A549 (cell line): ENCODE measurements at places on chromosomes 3 and 15.

DNA sequence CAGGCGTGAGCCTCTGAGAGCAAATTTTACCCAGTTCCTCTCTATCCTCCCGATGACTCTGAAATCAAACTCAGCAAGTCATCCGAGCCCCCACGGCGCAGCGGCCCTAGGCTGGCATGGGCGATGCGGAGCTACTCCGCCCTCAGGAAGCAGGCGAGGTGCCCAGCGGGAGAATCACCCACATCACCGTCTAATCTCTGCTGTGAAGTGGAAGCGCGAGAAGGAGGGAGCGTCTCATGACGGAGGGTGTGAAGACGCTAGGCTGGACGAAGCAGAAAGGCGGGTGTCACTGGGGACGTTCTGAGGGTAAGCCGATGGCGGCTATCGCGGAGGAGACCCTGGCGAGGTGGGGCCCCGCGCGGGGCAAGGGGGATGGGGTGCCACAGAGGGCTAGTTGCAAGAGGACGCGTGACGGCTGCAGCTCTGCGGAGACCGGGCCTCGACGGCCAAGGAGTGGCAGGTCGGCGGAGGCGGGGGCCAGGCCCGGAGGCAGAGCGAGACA lies 9.1 kb upstream of the GNAI2 start:
- peak; percentile 63 for DNase-seq

DNA sequence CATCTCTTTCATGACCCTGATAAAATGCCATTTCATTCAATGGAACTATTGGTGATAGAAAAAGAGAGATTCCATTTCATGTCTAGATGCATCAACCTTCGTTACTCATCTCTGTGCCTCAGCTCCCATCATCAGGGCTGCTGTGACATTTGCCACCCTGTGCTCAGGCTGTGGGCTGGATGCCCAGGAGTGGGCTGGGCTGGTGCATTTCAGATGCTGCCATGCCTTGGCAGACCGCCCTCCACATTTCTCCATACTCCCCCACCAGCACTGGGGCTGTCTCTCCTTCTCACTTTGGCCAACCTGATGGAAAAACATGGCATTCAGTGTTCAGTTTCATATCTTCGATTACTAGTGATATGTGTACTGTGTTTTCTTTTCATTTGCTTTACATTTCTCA lies 59.1 kb downstream of the DNASE1L3 start:
- no peak for DNase-seq

GRCh38 chr15:35545824-35546510 lies at the start of gene DPH6:
Gene DPH6 (minus strand): TSS chr15:35546165. CDS start chr15:35546141, 24 bp downstream.
- DNase-seq: peak; percentile 82

GRCh38 chr15:40146037-40146436 lies 14.8 kb upstream of the BUB1B start:
- DNase-seq: no peak

DNA sequence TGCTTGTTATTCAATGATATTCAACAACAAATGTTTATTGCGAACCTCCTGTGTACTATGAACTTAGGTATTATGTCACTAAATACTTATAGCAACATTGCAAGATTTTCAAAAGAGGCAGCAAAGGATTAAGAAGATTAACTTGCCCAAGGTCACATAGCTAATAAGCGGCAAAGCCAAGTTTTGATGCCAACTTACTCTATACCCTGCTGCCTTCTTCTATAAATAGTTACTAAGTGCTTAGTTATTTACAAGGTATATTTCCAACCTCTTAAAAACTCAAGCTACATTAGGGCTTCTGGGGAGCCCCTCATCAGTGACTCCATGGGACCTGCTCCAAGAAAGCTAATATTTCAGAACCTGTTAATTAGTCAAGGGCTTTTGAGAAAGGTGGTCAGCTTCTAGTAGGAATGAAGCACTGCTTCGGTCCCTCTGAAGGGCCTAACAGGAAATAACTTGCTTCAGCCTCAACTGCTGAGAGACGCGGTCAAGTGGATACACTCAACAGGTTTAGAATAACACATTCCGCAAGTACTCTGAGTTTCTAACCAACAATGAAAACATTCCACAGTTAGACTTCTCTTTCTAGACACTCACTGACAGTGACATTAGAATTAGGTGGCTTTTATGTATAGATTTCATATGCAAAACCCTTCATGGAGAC lies 125.5 kb downstream of the DGKG start:
- DNase-seq: no peak

GRCh38 chr3:10294030-10294586 lies 1.4 kb upstream of the GHRL start:
- DNase-seq: no peak

DNA sequence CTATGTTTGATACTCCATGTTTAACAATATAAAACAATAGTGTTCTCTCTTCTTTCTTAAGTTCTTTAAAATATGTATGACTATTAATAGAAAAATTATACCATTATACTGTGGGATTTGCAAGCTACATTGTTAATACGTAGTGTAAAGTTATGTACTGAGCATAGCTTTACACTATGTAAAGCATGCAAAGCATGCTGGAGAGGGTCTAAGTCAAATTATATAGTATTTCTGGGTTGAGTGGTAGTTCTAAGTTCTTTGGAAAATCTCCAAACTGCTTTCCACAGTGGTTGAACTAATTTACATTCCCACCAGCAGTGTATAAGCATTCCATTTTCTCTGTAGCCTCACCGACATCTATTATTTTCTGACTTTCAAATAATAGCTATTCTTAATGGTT lies 253.0 kb downstream of the RAP2B start:
- DNase-seq: no peak

DNA sequence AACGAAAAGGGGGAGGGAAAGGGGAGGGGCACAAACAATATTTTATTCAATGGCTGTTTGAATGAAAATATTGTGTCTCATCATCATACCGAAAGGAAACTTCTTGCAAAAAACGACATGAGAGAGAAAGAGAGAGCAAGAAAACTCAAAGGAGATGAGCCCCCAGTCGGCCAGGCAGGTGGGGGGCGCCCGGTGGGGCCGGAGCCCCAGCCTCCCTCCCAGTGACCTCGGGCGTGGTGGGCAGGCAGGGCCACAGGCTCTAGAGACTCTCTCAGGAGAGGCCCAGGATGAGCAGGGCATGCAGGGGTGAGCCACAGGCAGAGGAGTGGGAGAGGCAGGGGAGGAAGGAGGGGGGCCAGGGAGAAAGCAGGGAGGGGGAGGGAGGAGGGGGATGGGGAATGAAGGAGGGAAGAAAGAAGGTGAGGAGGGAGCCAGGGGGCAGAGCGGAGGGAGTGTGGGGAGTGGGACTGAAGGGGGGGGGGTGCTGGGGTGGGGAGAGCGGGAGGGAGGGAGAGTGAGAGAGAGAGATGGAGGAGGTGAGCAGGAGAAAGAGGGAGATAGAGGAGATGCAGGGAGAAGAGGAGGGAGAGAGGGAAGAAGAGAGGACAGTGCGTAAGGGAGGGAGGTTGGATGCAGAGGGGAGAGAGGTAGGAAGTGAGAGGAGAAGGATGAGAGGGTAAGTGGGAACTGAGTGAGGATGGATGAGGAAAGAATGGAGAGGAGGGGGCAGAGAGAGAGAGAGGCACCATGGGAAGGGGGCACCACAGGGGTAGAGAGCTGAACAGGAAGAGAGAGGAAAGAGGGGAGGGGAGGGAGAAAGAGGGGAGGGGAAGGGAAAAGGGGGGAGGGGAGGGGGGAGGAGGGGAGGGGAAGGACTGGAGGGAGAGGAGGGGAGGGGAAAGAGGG lies 14.1 kb upstream of the TMEM115 start:
- DNase-seq: no peak

DNA sequence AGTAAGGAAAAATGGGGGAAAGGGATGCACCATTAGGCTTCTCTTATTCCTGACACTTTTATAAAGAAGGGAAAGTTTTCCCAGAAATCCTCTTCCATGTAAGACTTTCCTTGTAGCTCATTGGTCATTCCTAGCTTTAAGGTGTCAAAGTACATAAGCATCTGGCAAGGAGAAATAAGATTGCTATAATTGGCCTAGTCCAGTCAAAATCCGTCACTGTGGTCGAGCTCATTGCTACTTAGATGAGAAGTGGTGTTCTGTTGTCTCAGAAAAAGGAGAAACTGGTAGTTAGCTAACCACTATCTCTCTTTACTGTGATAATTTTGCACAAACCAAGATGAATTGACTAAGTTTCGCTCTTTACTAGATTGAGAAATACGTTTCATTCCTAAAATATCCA lies 370.1 kb downstream of the CNTN4 start:
- DNase-seq: no peak

- no peak for DNase-seq
Observed at GRCh38 chr15:101142711-101143110, 109.1 kb downstream of the CHSY1 start.

GRCh38 chr3:9373465-9373864 lies 10.6 kb downstream of the THUMPD3 start:
- no peak for DNase-seq

DNA sequence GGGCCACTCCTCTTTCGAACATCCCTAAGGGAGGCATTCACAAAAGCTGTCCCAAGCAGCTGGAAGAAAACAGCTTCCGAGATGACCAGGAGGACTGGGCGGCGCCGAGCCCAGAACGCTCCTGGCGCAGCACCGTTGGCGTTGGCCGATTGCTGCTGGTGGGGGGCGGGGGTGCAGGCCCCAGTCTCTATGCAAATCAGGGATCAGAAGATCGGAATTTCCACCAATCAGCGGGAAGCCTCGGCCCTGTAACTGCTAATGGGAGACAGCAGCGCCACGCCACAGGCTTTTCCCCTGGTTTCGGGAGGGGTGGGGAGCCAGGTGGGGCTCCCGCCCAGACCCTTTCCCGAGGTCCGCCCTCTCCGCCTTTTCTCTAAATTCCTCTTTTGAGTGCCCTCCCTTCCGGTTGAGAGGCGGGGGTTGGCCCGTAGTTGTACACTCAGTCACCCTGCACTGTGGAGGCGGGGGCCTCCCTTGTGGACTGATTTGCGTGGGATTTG lies 27.0 kb downstream of the HMCES start:
- DNase-seq: no peak

- DNase-seq: no peak
Observed at GRCh38 chr3:171251835-171252234, 208.4 kb downstream of the TNIK start.

- DNase-seq: no peak
Observed at GRCh38 chr3:129738172-129738571, 131.7 kb upstream of the PLXND1 start.

GRCh38 chr15:91271565-91272153 lies 171.6 kb downstream of the SV2B start:
- peak; percentile 76 for DNase-seq

GRCh38 chr15:38367476-38367875 lies 86.5 kb upstream of the FAM98B start:
- no peak for DNase-seq

DNA sequence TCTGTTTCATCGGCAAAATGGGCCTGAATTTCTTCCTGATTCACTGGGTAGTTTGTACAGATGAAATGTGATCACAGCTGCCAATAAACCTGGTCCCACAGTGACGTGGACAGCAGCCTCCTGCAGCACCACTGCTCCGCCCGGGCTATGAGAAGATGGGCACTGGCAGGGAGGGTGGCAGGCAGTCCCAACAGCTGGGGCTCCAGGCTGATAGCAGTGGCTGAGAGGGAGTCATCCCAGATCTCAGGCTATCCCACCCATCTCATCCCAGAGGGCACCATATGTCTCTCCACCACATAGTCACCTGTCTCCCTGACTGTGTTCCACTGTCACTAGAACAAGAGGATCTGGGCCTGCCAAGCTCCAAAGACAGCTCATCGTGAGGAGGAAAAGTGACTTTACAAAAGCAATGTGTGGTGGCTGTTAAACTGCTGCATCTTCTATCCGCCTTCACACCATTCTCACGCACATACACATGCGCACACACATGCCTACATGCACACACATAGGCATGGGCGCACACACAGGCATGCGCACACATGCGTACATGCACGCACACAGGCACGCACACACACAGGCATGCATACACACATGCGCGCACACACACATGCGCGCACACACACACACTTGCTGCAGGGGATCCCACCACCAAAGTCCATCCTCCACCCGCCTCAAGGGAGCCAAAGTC lies 46.2 kb downstream of the RGMA start:
- no peak for DNase-seq

DNA sequence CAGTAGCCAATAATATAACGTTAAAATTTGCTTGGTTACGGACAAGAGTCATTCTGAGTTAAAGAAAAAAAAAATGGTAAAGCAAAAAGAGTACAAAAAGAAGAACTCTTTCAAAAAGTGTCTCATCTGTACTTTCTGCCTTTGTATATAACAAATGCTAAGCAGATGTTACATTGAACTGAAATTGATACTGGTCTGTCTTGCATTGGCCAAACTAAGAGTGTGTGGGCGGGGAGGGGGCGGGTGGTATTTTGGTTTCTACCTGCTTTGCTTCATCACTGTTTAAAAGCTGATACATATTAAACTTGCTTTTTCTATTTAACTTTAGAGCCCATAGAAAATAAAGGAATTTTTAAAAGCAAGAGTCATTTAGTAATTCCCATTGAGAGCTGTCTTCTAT lies 215.0 kb upstream of the THBS1 start:
- no peak for DNase-seq

GRCh38 chr3:152104847-152105415 lies 163.8 kb upstream of the MBNL1 start:
- DNase-seq: no peak

DNA sequence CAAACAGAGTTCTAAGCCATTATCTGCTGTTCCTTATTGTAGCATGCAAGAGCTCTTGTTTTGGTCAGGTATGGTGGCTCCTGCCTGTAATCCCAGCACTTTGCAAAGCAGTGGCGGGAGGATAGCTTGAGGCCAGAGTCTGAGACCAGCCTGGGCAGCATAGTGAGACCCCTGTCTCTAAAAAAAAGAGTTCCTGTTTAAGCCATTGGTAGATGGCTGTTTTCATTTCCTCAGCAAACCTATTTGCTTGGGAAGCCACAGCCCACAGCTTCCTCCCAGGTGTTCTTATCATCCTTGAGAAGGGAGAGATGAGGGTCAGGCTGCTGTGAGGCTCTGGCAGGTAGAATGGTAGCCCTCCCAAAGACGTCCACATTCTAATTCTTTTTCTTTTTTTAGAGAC lies 24.4 kb upstream of the FAM81A start:
- no peak for DNase-seq

- DNase-seq: no peak
Observed at GRCh38 chr3:147313513-147313912, 92.8 kb downstream of the ZIC4 start.

DNA sequence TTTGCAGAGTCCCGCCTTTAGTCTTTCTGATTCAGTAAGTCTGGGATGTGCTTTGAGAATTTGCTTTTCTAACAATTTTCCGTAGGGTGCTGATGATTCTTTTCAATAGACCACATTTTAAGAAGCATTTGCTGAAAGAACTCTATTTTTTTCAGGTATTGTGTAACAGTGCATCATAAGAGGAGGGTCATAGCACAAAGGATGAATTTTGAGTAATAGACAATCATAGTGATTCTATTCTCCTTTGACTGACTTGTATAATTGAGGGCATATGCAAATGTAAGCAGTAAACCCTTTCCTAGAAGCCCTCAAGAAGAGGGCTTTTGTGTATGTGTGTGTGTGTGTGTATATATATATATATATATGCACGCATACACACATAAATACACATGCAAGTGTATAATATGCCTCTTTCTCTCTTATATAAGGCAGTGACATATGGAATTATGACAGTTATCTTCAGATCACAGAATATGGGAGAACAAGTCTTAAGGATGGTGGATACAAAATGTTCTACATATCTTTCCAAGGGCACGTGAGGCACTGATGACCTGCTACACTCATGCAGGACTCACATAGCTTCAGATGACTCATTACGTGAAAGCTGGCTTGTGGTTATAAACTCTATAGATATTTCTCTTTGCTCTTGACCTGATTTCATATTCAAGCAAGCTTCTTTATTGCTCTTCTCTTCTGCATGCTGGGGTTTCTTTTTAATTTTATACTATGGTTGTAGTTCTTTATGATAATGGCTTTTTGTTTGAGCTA lies 6.5 kb upstream of the PLSCR1 start:
- peak; percentile 7 for DNase-seq
